ENCODE measurements at places on chromosomes 3 and 15.

- DNase-seq: no peak
These were observed 286.0 kb upstream of the ZPLD1 start for GRCh38 chr3:102148598-102149337.

DNA sequence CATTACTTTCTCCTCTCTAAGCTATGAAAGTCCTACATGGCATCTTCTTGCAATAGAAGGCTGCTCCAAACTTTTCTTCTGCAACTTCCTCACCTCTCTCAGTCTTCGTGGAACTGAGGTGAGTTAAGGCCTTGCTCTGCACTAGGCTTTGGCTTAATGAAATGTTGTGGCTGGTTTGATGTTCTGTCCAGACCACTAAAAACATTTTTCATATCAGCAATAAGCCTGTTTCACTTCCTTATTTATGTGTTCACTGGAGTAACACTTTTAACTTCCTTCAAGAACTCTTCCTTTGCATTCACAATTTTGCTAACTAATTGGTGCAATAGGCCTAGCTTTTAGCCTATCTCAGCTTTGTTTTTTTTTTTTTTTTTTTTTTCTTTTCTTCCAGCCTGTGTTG is 335.3 kb upstream of the NECTIN3 start:
- DNase-seq: no peak

DNA sequence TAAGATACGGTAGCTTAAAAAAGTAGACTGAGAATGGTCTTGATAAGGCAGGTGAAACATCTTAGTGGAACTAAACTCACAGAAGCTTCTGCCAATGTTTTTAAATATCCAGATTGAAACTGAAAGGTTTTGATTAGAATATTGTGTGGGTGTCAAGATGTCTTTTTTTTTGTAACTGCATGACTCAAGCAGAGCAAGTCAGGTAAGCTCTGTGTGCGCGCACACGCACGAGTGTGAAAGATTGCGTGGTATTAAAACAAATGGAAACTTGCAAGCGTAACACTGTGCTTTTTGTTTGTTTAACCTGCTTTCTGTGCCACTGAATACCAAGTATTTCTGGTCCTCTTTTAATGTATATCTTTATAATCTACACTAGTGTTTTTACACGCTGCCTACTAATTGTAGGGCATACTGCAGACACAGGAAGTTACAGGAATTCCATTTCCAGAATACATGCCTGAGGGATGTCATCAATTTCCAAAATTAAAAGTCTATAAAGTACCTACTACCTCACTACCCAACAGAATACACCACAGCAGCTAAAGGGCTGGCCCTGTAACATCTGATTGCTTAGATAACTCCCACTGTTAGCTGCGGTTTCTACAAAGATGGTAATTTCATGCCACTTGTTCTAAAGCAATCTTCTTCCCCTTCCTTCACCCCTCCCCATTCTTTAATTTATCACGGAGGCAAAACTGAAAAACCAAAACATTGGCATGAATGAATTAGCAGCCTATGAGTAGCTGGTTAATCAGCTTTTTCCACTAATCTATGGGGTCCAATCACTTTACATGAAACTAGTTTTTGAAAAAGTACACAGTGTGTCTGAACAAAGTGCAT is 472.8 kb downstream of the SHQ1 start:
- DNase-seq: no peak

GRCh38 chr3:69276884-69277283 is 109.0 kb downstream of the FRMD4B start:
- DNase-seq: no peak

DNA sequence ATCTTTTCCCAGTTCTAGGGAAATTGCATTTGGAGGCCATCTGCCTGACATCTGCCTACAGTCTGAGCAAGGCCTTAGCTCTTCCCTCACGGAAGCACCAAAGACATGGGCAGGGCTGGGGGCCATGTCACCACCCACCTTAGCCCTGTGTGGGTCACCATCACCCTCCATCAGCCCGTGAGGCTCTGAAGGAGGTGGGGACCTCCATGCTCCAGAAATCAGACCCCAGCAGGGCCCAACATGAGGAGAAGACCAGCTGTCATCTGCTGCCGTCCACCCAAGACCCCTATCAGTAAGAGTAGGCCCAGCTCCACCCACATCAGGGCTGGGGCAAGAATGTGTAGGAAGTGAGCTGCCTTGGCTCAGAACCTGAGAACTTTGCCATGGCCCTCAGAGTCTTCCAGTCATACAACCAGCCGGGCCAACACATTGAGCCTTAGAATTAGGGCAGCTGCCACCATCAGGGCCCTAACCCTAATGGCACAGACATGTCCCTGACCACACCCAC is 1.9 kb downstream of the TMIE start:
- no peak for DNase-seq

DNA sequence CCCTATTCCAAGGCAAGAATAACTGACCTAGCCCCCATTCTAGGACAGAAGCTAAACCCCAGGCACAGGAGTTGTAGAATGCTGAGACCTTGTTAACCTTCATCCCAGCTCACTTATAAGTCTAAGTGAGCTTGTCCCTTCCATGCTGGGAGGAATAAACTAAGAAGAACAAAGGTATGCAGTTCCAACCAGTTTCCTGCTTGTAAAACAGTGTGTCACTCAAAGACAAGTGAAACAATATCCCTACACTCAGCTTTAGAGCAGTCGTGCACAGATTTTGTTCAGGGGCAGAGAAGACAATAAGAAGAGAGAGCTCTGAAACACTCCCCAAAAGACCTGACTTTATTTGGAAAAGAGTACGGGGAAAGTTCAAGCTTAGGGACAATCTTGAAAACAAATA is 292.1 kb downstream of the CGGBP1 start:
- DNase-seq: no peak

Data from CD4-positive, alpha-beta T cell treated with Interleukin-15 for 1 hour (primary cell).